Neural crest cell (in vitro differentiated cells): ENCODE measurements at places on chromosomes 5 and 9. TPM values are rescaled to one million over a fixed set of nuclear protein-coding genes. Genes with fewer than 3 reads are reported as not detected.

GRCh38 chr9:131370638-131371037 lies 23.2 kb upstream of the PRRC2B start:
- no peak for DNase-seq

DNA sequence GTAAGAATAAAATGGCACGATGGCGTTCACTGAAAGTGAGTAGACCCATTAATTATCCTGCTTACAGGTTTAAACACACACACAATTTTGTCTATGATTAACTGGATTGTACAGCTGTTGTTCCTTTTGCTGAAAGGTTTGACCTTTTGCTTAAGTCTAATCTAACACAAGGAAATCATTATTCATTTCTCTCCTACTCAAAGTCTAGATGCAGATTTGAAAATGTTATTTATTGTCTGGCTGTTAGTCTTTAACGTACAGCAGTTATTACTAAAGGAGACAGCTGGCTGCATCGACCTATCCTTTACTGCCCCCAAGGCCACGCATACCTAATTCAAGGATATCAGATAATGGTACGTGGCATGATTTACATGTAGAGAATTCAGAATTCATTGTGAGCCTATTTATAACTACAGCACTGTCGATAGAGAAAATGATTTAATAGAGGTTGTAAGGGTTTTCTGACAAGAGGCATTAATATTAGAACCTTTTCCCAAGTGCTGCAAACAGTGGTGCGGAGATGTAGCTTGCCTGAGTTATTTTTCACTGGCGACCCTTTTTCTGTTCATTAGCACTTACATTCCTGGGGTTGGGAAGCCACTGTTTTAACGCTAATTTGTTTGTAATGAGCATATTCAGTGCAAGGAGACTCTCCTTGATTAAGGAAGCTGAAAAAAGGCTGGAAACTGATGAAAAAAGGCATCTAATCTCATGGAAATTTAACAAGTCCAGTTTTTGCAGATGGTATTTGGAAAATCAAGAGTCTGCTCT lies 368.4 kb upstream of the GRAMD2B start:
- no peak for DNase-seq

DNA sequence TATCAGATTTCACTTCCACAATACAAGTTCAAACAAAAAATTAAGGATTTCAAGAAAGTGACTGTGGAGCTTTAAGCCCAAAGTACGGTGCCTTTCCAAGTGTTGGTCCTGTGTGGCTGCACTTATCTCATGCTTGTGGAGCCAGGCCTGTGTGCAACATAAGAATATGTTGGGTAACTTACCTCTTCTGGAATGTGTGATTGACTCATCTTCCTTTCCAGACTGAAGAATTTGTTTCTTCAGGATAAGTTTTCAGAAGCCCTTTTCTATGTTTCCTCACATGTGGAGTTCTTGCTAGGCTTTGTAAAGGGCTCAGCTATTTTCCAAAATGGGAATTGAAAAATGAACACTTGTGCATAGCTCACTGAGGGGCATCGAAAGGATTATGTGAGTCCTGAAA lies 485.1 kb upstream of the PAPPA start:
- no peak for DNase-seq

DNA sequence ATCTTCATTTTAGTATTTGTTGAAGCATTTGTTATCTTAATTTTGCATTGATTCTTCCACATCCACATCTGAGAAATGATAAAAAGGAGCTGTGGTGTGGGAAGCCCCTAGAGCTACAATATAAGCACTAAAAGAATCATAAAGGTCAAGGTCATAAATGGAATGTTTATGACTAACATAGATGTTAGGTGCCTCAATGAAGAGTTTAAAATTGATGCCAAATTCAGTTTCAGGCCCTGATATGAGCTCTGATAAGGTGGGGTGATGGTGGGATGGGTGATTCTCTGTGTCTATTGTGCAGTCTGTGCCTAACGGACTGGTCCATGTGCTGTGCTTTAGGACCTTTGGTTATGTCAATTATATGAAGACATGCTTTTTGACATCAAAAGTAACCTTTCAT lies 61.2 kb upstream of the CAMK4 start:
- DNase-seq = no peak

Gene ARHGEF39
- total RNA-seq = 27.2 and 28.0 TPM in 2 replicates

Gene SVEP1
- total RNA-seq = 1.3 and 1.5 TPM in 2 replicates

Gene TRIM7
- total RNA-seq = not detected in 2 replicates

Gene DMRT3
- not detected in 2 replicates for total RNA-seq

Gene ASPN
- total RNA-seq = not detected in 2 replicates

Gene ZDHHC11
- total RNA-seq = 14.5 and 17.2 TPM in 2 replicates

Gene KCNIP1
- 0.57 and 0.96 TPM in 2 replicates for total RNA-seq
